ENCODE measurements at places on chromosomes 13 and 19.

DNA sequence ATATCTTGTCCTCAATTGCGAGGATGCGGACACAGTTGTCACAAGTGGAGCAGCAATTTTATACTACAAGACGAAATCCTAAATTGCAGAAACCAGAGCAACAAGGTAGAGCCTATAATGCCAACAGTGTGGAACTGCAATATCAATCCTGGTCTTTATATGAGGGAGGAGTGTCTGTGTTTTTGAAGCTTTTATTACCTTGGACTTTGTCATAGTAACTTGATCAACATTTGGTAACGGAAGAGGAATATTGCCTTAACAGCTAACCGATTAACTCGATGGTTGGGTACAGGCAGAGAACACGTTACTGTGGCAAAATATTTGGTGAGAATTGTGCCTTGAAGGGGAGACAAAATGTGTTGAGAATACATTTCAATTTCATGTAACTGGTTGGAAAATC, 661.5 kb downstream of the FGF9 start:
- no peak for DNase-seq

DNA sequence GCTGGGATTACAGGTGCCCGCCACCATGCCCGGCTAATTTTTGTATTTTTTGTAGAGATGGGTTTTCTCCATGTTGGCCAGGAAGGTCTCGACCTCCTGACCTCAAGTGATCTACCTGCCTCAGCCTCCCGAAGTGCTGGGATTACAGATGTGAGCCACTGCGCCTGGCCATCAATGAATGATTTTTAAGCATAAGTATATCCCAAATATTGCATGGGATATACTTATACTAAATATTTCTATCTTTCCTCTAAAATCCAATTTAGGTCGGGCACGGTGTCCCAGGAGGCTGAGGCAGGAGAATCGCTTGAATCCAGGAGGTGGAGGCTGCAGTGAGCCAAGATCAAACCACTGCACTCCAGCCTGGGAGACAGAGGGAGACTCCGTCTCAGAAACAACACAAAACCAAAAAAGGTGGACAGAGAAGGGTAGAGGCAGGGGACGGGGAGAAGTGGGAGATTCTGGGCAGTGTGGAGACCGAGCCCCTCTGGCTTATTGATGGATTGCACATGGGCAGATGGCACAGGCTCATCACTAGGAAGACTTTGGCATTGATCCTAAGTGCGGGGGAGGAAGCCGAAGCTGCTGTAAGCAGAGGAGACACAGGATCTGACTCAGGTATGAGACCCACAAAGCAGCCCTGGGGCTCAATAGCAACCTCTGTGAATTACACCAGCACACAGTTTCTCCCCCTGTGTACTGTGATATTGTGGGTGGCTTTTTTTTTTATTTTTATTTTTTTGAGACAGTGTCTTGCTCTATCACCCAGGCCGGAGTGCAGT, 13.5 kb downstream of the ARRDC5 start:
- no peak for DNase-seq

- no peak for DNase-seq
Measured at GRCh38 chr13:75639454-75639853, 3.3 kb downstream of the LMO7 start.

DNA sequence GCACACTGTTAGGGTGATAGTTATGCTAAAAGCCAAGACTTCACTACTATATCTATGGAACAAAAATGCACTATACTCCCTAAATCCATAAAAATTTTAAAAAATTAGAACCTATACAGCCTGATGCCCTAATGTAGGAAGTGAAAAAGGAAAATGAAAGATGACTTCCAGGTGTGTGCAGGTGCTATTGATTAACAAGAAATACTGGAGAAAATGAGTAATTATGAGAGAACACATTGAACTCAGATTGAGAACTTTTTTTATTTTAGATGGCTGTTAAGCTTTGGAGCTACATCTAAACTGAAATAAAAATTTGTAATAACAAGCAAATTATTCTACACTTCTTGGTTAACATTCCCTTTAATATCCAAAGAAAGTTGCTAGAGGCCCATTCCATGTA, 1015.7 kb downstream of the PCDH9 start:
- no peak for DNase-seq

DNA sequence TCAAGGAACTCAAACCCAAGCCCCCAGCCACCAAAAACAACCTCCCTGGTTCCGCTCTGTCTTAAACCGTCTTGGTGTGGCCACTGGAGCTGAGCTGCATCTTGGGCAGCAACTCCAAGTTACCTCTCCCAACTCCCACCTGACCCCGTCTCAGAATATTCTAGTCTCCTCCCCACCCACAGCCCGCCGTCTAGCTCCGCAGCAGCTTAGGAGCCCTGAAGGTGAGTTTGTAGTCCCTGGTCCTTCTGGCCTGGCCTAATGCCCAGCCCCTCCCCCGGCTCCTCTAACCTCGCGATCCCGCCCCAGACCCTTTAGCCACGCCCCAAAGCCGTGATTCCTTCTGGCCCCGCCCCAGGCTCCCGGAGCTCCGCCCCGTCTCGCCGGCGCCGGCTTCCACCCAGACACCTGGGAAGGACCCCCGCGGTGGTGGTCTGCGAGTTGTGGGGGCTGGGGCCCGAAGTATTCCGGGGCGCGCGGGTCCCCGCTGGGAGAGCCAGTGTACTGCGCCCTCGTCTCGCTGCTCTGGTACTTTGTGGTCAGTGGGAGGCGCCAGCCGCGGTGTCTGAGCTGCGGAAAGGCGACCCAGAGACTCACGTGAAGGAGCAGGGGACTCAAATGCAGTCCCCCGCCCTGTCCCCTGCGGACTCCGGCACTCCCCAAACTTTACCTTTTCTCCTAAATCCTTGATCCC, 2.5 kb upstream of the LHB start:
- peak; percentile 69 for DNase-seq

GRCh38 chr19:36819130-36819630, 19.0 kb downstream of the ZNF790 start:
- no peak for DNase-seq

DNA sequence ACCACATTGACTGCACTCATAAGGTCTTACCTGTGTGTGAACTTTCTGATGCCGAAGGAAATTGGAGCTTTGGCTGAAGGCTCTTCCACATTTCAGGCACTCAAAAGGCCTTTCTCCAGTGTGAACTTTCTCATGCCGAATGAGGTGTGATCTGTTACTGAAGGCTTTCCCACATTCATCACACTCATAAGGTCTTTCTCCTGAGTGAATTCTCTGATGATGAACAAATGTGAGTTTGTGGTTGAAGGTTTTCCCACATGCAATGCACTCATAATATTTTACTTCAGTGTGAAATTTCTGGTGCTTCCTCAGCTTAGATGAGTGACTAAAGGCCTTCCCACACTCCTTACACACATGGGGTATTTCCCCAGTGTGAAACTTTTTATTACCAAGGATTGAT, 5.7 kb downstream of the ZNF132 start:
- no peak for DNase-seq

GRCh38 chr13:98445340-98446233, 131.3 kb downstream of the STK24 start:
- peak; percentile 71 for DNase-seq

DNA sequence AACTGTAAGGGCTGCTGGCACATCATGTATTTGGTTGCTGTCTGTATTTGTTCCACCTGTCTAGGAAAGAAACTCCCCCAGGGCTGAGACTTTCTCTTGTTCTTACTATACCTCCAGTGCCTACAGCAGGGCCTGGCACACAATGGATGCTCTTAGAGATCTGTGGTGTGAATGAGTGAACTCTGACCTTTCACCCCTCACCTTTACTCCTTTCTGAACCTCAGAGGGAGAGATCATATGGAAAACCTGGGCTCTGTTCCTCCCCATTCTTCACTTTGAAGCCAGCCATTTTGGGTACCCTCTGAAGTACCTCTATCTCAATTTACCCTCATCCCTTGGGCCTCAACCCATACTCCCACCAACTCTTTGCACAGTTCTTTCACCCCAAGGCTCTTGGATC, 3.1 kb downstream of the DYRK1B start:
- no peak for DNase-seq

All from activated B cell treated with CpG ODN at 0.5 μM for 24 hours (primary cell).